Mammary microvascular endothelial cell (primary cell): ENCODE measurements at places on chromosomes 7 and 10. TPM values are rescaled to one million over a fixed set of nuclear protein-coding genes. Genes with fewer than 3 reads are reported as not detected.

The THSD7A gene
- total RNA-seq, result 2.8 and 4.0 TPM in 2 replicates

The CRYGN gene
- 0.05 TPM in 1 of 2 replicates, not detected in the other for total RNA-seq

The MYH16 gene
- total RNA-seq, result 0.64 and 0.67 TPM in 2 replicates

The CAMK1D gene
- 1.3 and 1.4 TPM in 2 replicates for total RNA-seq

The RADIL gene
- total RNA-seq, result 0.47 and 0.69 TPM in 2 replicates

The WEE2 gene
- total RNA-seq, result not detected in 2 replicates

The POLR2J2 gene
- not detected in 2 replicates for total RNA-seq

The GIMAP8 gene
- total RNA-seq, result 16.7 and 18.3 TPM in 2 replicates

The PPP1R17 gene
- not detected in 2 replicates for total RNA-seq

The SLC25A28 gene
- total RNA-seq, result 7.8 and 11.3 TPM in 2 replicates

The NPC1L1 gene
- total RNA-seq, result not detected in 2 replicates

The SHOC2 gene
- 19.3 and 21.5 TPM in 2 replicates for total RNA-seq

The FZD8 gene
- 11.2 and 14.9 TPM in 2 replicates for total RNA-seq

The CYP26A1 gene
- total RNA-seq, result 0.60 TPM in 1 of 2 replicates, not detected in the other

The NACAD gene
- total RNA-seq, result 0.73 and 1.3 TPM in 2 replicates

The CCL24 gene
- total RNA-seq, result not detected in 2 replicates

The LIPF gene
- total RNA-seq, result not detected in 2 replicates

The WNT2 gene
- not detected in 2 replicates for total RNA-seq

The DPP6 gene
- total RNA-seq, result not detected in 2 replicates

The DNAJC12 gene
- 0.39 and 0.53 TPM in 2 replicates for total RNA-seq

The DKK1 gene
- 148 and 166 TPM in 2 replicates for total RNA-seq

The CLDN4 gene
- total RNA-seq, result 0.10 and 0.27 TPM in 2 replicates

The HOXA4 gene
- 6.2 and 8.8 TPM in 2 replicates for total RNA-seq

The ALOX5 gene
- not detected in 2 replicates for total RNA-seq

The RELN gene
- 25.9 and 27.9 TPM in 2 replicates for total RNA-seq

The NDUFB8 gene
- total RNA-seq, result 220 and 254 TPM in 2 replicates

The C10orf53 gene
- not detected in 2 replicates for total RNA-seq

The NUPR2 gene
- not detected in 2 replicates for total RNA-seq

The VOPP1 gene
- total RNA-seq, result 155 and 159 TPM in 2 replicates

The MSMB gene
- total RNA-seq, result not detected in 2 replicates

The MTG1 gene
- total RNA-seq, result 33.1 and 38.0 TPM in 2 replicates

The TAC1 gene
- total RNA-seq, result not detected in 2 replicates

The SPDYE11 gene
- total RNA-seq, result not detected in 2 replicates

The TEX47 gene
- not detected in 2 replicates for total RNA-seq

The MKI67 gene
- total RNA-seq, result 44.1 and 52.9 TPM in 2 replicates

The SDK1 gene
- total RNA-seq, result 0.13 and 0.20 TPM in 2 replicates

The COL26A1 gene
- total RNA-seq, result not detected in 2 replicates

The CYP26C1 gene
- total RNA-seq, result 0.30 and 2.5 TPM in 2 replicates

The SFXN3 gene
- 80.3 and 88.3 TPM in 2 replicates for total RNA-seq

The NKX6-2 gene
- not detected in 2 replicates for total RNA-seq

The PPP2R2D gene
- total RNA-seq, result 17.9 and 19.6 TPM in 2 replicates

The VIPR2 gene
- total RNA-seq, result not detected in 2 replicates

The AOAH gene
- 0.07 TPM in 1 of 2 replicates, not detected in the other for total RNA-seq

The PPIF gene
- 30.0 and 32.9 TPM in 2 replicates for total RNA-seq

The CCDC71L gene
- 47.3 and 53.9 TPM in 2 replicates for total RNA-seq

The RAPGEF5 gene
- 44.0 and 56.5 TPM in 2 replicates for total RNA-seq

The TUBAL3 gene
- 0.07 and 0.20 TPM in 2 replicates for total RNA-seq
